NCI-H748 treated with DMSO at 0.1 percent for 48 hours (cell line): ENCODE measurements at places on chromosomes 12 and 14.

DNA sequence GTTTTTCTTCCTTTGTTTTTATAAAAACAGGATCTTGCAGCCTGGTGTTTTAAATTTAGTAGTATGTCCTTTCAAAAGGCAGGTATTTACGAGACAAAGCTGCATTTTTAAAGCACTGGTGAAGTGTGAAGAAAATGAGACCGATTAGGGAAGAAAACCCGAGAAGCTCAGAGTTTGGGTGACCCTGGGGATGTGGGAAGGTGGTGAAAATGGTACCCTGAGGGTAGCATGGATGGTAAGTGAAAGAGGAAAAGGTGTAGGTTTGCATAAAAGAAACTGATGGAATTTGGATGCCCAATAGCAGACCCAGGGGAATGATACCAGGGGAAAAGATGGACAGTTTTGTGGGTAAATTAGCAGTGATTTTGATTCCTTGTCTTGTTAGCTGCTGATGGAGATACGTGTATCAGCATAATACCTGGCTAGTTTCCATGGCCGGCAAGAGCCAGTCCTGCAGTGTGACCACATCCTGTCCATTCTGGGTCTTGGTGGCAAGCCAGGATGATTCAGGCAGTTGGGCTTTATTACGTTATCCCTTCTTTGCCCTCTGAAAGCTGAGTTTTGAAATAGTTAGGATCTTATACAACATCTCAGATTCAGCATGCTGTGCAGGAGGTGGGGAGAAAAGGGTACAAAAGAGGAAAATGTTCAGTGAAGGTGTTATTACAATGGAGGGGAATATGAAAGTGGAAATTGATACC lies 8.9 kb downstream of the BICD1 start:
- no peak for DNase-seq

GRCh38 chr14:77478796-77479195 lies 19.8 kb downstream of the ISM2 start:
- no peak for DNase-seq

DNA sequence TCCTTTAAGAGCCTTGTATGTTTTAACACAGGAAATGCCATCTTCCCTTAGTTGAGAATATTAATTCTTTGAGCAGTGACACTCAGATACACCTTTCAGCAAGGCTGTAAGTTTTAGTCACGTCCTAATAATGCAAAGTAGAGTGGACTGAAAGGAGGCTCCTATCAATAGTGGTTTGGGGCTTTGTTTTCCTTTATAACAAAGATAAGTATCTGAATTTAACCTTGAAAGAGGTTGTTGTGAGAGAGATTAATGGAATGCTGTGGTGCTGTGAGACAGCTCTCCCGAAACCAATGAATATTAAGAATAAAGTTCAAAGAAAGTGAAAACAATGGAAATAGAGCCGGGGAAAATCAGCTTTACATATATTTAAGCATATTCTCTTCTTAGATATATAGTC lies 259.6 kb downstream of the ERC1 start:
- DNase-seq: no peak

- DNase-seq: no peak
Observed at GRCh38 chr12:3572560-3572959, 81.6 kb downstream of the PRMT8 start.

GRCh38 chr14:55458800-55459515 lies 18.5 kb upstream of the TBPL2 start:
- no peak for DNase-seq

DNA sequence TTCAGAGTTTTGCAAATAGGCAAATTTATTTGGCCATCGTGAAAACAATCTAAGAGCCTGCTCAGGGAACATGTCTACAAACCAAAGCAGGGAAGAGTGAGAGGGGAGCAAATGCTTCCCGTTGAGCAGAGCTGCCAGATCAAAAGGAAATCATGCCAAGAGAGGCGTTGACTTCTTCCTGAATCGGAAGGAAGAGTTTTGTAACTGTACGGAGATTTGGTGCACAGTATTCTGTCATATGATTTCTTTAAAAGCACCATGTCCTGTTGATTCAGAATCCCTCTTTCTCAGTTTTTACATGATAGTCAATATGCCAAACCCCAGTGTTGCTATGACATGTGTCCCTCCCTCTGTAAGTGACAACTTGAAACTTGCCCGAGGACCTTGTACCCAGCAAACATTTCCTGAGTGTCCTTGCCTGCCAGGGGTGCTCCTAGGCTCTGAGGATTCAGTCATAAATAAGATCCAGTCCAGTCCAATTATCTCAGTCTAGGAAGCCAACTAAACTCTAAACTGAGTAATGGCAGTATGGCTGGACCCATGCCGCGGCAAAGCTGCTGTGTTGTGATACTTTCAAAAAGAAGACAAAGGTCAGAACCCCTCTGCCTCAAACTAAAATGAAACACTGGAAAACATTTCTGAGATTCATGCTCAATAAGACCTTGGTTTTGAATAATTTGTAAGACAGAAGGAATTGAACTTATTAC lies 300.1 kb upstream of the FKBP4 start:
- no peak for DNase-seq

DNA sequence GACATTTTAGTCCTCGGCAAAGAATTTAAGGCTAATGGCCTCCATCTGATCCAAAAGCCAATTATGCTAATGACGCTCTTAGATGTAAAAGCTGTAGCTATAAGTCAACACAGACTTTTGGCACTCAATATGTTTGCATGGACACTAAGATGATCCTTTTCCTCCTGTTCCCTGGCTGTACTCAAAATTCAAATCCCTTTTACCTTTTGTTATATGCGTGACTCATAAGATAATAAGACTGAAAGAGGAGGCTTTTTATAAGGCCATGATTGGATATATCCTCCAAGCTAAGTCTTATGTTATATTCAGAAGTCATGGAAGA lies 89.8 kb downstream of the PDZRN4 start:
- DNase-seq: peak; percentile 91

DNA sequence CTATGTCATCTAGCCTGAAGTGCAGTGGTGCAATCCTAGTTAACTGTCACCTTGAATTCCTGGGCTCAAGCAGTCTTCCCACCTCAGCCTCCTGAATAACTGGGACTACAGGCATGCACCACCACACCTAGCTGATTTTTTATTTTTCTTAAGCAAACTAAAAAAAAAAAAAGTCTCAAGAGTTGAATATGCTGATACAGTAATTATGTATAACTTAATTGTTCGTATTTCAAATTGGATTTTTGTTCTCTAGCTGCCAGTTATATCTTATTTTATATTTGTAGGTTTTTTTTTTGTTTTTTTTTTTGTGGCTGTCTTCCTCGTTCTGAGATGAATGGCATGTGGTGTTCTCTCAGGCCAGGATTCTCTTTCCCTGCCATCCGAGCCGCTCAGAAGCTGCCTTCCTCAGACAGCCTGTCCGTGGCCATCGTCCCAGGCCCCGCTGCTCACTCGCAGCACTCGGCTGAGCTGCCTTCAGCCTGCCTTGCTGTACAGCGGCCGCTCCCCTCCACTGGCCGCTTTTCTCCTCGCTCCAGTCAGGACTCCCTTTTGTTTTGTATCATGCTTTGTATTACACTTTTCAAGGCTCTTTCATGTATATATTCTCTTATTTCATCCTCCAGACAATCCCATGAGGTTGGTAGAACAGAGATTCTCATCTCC lies 53.3 kb downstream of the WDR20 start:
- no peak for DNase-seq

- DNase-seq: no peak
Observed at GRCh38 chr12:119565404-119565803, 28.2 kb upstream of the TMEM233 start.

DNA sequence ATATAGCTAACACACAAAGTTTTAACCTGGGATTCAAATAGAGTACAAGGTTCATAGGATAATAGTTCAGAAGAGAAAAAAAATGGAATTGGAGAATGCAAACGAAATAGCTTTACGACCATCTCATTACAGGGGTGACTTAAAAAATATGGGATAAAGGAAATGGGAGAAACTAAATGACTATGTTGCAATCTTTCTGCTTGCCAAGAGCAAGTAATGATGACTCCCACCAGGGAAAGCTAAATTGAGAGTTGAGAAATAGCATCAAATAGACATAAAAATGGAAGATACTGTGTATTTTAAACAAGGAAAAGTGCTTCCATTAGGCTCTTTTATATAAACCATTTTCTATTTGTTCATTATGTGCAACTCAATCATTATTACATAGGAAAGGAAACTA lies 155.7 kb upstream of the ATXN7L3B start:
- no peak for DNase-seq

DNA sequence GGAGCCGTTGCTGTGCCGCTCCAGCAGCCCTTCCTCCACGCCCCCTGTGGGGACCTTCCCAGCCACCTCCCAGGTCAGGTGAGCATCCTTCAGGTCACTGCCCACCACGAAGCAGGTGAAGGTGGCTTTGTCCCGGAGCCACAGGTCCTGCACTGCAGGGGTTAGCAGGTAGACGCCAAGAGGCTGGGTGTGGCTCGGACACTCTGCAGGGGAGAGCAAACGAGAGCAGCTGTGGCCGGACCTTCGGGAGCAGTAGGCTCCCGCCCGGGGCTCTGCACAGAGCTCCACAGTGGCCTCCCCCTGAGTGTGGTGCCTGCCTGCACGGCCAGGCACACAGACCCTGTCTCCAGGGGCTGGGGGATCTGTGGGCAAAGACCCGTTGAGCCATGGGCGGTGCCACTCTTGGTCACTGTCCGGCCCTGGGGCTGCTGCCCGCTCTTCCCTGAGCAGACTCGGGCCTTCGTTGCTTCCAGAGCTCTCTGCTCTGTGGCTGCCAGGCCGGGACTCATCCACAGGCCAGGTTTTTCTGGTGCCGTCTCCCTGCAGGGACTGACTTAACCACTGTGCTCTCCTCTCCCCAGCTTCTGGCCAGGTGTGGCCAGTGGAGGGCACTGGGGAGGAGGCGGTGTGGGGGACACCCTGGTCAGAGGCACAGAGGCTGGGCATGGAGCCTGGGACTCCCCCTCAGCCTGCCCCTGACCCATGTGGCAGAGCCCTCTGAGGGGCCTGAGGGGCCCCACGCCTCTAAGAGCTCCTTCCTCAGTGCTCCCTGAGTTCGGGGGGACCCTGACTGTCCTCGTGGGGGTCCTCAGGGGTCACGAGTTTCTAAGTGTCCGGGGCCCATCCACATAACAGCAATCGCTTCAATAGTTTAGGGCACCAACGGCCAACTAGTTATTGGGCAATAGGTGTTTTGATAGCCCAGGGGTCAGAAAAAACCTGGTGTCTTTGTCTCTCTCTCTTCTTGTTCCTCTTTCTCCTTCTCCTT lies 314.9 kb downstream of the TMEM121 start:
- DNase-seq: no peak

GRCh38 chr12:16165506-16165905 lies 112.0 kb downstream of the SLC15A5 start:
- DNase-seq: peak; percentile 70

DNA sequence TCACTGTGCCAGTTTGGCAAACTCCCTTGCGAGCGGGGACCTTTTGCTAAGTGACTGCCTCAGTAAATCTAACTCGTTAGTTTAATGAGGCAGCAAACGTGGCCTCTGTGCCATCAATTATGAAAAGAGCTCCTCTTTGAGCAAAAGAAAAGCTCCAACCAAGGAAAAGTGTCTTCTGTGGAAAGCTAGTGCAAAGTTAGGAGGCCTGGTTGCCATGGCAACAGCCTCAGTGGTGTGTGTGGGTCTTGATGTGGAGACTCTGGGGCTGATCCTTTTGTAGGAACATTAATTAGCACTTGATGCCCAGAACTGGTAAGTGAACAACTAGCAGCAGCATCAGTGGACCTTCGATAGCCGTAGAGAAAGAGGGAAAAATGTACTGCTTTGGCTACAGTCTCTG lies 145.7 kb downstream of the CHST11 start:
- no peak for DNase-seq

DNA sequence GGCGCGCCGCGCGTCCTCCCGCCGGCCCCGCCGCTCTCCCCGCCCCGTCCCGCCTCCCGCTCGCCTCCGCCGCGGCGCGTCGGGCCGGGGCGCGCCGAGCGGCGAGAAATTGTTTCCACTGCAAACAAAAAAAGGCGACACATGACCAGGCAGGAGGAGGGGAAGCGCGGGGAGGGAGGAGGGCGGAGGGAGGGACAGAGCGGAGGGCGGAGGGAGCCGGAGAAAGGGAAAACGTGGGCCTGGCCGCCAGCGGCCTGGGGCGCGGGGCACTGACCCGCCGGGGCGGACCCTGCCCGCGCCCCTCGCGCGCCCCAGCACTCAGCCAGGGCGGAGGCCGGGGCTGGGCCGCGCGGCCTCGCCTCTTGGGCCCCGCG lies at the start of gene FOXN3:
Gene FOXN3, minus strand, starts transcription at position 143 of the 374 bp plus-strand sequence. CDS start 4,757 bp downstream, outside the sequence.
- peak; percentile 75 for DNase-seq

DNA sequence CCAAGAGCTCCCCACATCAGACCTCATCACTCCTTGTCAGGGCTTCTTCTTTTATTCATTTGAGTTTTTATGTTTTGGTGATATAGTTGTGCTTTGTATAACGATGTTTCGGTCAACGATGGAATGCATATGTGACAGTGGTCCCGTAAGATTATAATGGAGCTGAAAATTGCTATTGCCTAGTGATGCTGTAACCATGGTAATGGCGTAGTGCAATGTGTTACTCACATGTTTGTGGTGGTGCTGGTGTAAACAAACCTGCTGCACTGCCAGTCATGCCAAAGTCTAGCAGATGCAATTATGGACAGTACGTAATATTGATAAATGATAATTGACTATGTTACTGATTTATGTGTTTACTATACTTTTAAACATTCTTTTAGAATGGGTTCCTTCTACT lies 16.3 kb downstream of the CYP46A1 start:
- DNase-seq: no peak

GRCh38 chr12:131218026-131218922 lies 264.6 kb downstream of the ADGRD1 start:
- DNase-seq: no peak

DNA sequence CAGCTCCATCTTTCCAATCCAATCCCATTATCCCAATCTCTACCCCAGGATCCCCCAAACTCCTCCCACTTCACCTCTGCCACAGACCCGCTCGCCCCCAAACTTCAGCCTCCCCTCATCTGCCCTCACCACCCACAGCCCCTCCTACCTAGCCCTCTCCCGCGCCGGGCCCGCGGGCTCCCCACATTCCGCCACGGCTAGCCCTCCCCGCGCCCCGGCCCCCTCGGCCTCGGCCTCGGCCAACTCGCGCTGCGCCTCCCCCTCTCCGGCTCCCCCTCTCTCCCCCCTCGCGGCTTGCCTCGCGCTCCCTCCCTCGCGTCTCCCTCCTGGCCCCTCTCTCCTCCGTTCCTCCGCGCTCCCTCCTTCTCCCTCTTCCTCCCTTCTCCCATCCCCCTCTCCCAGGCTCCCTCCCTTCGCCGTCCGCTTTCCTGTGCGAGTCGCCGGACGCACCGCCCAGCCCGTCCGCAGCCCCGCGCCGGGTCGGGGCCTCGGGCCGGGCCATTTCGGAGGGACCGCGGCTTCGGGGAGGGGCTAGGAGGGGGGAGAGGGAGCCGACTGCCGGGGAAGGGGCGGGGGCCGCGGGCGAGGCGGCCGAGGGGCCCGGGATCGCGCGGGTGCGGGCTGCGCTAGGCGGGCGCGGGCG lies at the start of gene ATN1:
Gene ATN1, plus strand, starts transcription at position 581 of the 643 bp plus-strand sequence. CDS start 6,043 bp downstream, outside the sequence.
- peak; percentile 9 for DNase-seq

- no peak for DNase-seq
Observed at GRCh38 chr12:21775133-21775820, 771 bp upstream of the KCNJ8 start.

GRCh38 chr12:111842556-111843396 lies 748 bp downstream of the MAPKAPK5 start:
- peak; percentile 15 for DNase-seq

- no peak for DNase-seq
Observed at GRCh38 chr14:20487396-20487725, 18.0 kb upstream of the RNASE10 start.
